ENCODE measurements at places on chromosomes 4 and X. TPM values are rescaled to one million over a fixed set of nuclear protein-coding genes. Genes with fewer than 3 reads are reported as not detected.

- H3K27me3 ChIP-seq: no peaks in the 10 kb centered on the region
- H3K27ac ChIP-seq: no peak overlapping the region
- H3K36me3 ChIP-seq: no peaks in the 10 kb centered on the region
- no peaks in the 10 kb centered on the region for H3K4me1 ChIP-seq
- DNase-seq: no peak
These were observed 121.0 kb downstream of the PPA2 start for GRCh38 chr4:105352826-105353225.

GRCh38 chr4:105060628-105061027 is 86.0 kb upstream of the TET2 start:
- DNase-seq: no peak
- H3K36me3 ChIP-seq: no peaks in the 10 kb centered on the region
- H3K4me3 ChIP-seq: no peak overlapping the region
- H3K27ac ChIP-seq: no peak overlapping the region

GRCh38 chr4:167541286-167541685 is 307.0 kb upstream of the SPOCK3 start:
- no peak overlapping the region for H3K27ac ChIP-seq
- H3K36me3 ChIP-seq: no peaks in the 10 kb centered on the region
- DNase-seq: no peak

Gene ART3
- 0.85 TPM for total RNA-seq

Gene RPS6KA6
- 5.1 TPM for total RNA-seq

All from Peyer's patch (tissue), 4 donors.